Activated CD8-positive, alpha-beta T cell treated with anti-CD3 and anti-CD28 coated beads, Interleukin-2, amount 10 ng/mL, durations not matched to agents 7 days and 5 days (primary cell): ENCODE measurements at places on chromosomes 7 and 10. TPM values are rescaled to one million over a fixed set of nuclear protein-coding genes. Genes with fewer than 3 reads are reported as not detected.
A peak's percentile ranks its signal among the peaks of the same experiment; 100 is the strongest.

DNA sequence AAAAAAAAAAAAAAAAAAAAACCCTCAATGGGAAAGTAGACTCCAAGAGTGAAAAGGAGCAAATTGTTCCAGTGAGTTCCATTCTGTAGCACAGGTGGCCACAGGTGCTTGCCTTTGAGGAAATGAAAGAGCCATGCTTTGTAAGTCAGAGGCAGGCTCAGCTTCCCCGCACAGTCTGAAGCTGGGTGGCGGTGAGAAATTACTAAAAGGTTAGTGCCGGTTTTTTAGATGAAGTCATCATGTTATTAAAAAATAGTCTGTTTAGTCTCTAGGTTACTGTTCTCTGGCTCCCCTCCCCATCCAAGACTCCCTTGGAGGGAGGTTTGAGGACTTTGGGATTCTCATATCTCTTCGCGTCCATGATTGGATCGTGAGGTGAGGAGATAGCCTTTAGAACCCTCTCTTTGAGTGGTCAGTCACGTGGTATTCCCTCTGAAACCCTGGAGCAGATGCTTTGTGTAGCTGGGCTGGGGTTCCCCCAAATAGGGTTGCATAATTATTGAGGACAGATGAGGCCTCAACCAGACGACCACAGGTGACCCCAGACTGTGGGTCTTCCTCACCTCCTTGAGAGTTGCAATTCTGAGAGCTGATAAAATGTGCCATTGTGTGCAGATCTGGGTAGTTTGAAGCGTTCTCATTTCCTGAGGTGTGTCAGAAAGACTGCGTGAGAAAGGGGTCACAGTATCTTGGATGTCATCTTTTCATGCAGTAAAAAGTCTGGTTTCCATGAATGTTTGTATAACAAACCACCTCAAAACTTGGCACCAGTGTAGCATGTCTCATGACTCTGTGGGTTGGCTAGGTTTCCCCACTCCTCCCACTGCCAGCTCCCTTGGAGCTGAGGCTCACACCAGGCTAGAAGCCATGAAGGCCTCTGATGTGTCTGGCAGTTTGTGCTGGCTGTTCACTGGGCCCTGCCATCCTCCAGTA lies 27.1 kb downstream of the OGDH start:
- H3K4me3 ChIP-seq = no peak overlapping the region
- peaks cover 94% of the 10 kb centered on the region for H3K4me1 ChIP-seq
- H3K27ac ChIP-seq = peak overlapping the region; percentile 89

DNA sequence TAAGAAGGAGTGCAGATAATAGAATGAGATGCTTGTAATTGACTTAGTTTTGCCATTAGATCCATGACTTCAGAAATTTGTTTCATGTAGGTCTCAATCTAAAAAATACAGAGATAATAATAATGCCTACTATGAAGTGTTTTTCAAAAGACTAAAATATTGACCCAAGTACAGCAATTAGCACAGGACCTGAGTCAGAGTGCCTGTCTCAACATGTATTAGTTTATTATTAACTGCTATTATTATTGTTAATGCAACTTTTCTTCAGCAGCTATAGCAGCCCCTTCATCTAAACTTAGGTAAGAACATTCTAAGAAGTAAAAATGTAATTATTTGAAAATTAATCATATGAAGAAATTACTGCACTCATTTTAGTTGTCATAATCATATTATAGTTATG lies 82.9 kb upstream of the HGF start:
- H3K27me3 ChIP-seq = no peaks in the 10 kb centered on the region
- DNase-seq = no peak
- no peak overlapping the region for H3K27ac ChIP-seq
- no peaks in the 10 kb centered on the region for H3K4me1 ChIP-seq
- no peaks in the 10 kb centered on the region for H3K36me3 ChIP-seq

DNA sequence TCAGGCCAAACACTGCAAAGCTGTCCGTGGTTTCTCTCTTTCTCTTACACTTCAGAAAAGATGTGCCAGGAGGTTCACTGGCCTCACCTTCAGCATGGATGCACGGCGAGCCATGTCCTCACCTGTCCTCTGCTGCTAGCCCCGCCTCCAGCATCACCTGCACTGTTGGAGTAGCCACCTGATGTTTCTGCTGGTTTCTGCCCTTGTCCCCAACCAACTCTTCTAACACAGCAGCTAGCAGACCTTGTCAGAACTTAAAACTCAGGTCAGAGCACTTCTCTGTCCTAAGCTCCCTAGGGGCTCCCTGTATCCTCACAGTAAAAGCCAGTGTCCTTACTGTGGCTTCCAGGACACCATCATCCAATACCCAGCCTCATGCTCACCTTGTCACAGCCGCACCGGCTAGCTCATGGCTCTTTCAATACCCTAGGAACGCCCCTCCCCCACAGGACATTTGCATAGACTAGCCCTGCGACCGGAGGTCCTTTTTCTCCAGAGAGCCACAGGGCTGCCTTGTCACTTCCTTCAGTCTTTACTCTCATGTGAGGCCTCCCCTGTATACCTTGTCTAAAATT lies 15.2 kb downstream of the PALD1 start:
- no peaks in the 10 kb centered on the region for H3K27me3 ChIP-seq
- no peaks in the 10 kb centered on the region for H3K36me3 ChIP-seq
- peak; percentile 68 for DNase-seq
- peak overlapping the region; percentile 83 for H3K27ac ChIP-seq

- no peak overlapping the region for H3K4me3 ChIP-seq
- H3K36me3 ChIP-seq = no peaks in the 10 kb centered on the region
- no peak for DNase-seq
- no peak overlapping the region for H3K27ac ChIP-seq
- H3K4me1 ChIP-seq = no peaks in the 10 kb centered on the region
These were observed 39.4 kb downstream of the SLC16A9 start for GRCh38 chr10:59670269-59670668.

- H3K36me3 ChIP-seq = no peaks in the 10 kb centered on the region
- H3K27ac ChIP-seq = no peak overlapping the region
- H3K4me3 ChIP-seq = no peak overlapping the region
- no peak for DNase-seq
These were observed 168.8 kb downstream of the RNF216 start for GRCh38 chr7:5612695-5613094.

DNA sequence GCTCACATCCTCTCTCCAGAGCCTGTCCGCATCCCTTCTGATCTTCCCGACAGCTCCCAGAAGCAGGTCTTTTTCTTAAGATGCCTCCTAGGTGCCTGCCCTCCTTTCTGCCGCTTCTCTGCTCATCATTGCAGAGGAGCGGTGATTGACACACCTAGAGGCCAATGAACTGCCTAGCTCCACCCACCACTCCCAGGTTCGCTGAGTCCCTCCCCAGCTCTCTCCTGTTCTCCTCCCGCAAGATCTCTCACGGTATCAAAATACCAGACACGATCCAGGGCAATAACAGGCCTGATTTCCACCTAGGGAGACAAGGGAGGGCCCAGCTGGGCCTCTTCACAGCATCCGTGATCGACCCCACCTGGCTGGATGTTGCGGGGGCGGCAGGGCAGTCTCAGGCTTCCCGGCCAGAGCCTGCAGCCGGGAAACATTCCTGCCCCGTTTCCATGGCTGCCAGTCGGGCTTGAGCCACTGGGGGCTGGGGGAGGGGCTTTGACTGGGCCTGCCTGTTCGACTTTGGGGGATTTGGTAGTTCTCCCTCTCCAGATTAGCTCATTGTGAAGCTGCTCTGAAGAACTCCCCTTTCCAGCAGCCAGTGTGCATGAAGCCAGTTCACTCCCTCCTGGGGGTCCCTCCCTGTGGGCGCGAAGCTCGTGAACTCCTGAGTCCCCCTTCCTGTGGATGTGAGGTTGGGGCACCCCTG lies 373.5 kb downstream of the RPS24 start:
- H3K27ac ChIP-seq = no peak overlapping the region
- H3K27me3 ChIP-seq = peaks cover 11% of the 10 kb centered on the region
- H3K36me3 ChIP-seq = no peaks in the 10 kb centered on the region
- peak overlapping the region; percentile 6 for H3K4me3 ChIP-seq
- H3K4me1 ChIP-seq = peaks cover 9% of the 10 kb centered on the region

DNA sequence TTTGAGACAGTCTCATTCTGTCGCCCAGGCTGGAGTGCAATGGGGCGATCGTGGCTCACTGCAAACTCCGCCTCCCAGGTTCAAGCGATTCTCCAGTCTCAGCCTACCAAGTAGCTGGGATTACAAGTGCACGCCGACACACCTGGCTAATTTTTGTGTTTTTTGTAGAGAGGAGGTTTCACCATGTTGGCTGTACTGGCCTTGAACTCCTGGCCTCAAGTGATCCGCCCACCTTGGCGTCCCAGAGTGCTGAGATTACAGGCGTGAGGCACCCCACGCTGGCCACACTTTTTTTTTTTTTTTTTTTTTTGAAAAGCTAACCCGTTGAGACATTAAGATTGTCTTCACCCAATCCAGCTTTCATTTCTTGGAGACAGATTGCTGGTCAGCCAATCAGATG lies 2.1 kb downstream of the ZNF273 start:
- DNase-seq = no peak
- H3K4me1 ChIP-seq = peaks cover 49% of the 10 kb centered on the region
- H3K27me3 ChIP-seq = no peaks in the 10 kb centered on the region
- H3K27ac ChIP-seq = no peak overlapping the region
- no peak overlapping the region for H3K4me3 ChIP-seq

DNA sequence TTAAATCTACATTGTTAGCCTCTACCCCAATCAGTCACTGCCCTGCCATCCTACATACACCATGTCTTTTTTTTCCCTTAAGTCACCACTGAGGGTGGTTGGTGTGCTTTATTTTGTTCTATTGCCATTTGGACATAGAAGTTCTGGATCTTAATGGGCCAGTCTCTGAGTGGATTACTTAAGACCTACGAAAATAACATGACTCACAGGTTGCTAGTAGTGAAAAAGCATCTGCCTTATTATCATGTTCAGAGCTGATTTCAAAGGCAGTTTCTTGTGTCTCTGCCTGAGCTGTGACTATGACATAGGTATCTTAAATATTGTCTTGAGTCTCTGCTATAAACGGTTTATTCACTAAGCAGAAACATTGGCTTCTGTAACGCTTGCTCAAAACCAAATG lies 410.8 kb downstream of the MDFIC start:
- H3K27ac ChIP-seq = no peak overlapping the region
- H3K36me3 ChIP-seq = no peaks in the 10 kb centered on the region
- no peaks in the 10 kb centered on the region for H3K27me3 ChIP-seq
- no peaks in the 10 kb centered on the region for H3K4me1 ChIP-seq

DNA sequence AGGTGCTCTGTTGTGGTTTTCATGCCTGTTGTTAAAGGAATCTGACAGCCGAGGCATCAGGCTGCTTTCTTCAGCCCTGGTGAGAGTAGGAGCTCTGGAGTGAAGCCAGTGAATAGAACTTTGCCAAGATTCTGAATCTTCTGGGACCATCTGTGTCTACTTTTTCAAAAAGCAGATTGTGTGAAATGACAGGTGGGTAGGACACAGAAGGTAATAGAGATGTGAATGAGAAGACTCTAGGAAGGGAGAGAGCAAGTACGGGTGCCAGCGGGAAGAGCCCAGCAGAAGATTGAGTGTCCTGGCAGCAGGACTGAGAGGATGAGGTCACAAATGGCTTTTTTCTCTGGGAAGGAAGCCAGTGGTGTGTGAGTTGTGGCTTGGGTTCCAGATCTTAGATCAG lies 429.2 kb downstream of the SDK1 start:
- no peaks in the 10 kb centered on the region for H3K4me1 ChIP-seq
- no peak for DNase-seq
- no peaks in the 10 kb centered on the region for H3K27me3 ChIP-seq
- no peaks in the 10 kb centered on the region for H3K36me3 ChIP-seq

The ZPBP gene
- not detected for total RNA-seq

GRCh38 chr7:29946428-29947186 lies 43.0 kb downstream of the SCRN1 start:
- H3K4me1 ChIP-seq = peaks cover 4% of the 10 kb centered on the region
- no peak for DNase-seq
- peaks cover 10% of the 10 kb centered on the region for H3K36me3 ChIP-seq
- no peak overlapping the region for H3K4me3 ChIP-seq

DNA sequence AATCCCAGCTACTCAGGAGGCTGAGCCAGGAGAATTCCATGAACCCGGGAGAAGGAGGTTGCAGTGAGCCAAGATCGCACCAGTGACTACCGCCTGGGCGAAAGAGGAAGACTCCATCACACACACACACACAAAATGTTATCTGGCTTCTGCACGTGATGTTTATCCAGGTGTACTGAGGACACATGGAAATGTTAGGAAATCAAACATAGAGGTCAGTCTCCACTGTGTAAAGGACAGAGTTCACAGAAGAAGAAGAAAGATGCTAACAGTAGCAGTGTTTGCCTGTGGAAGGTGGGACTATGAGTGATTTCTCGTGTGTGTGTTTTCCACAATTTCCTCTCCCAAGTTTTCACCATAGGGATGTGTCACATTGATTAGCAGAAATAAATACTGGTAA lies 256.9 kb downstream of the ELMO1 start:
- no peak overlapping the region for H3K27ac ChIP-seq
- H3K4me3 ChIP-seq = no peak overlapping the region
- no peak for DNase-seq
- H3K27me3 ChIP-seq = no peaks in the 10 kb centered on the region
- peaks cover 9% of the 10 kb centered on the region for H3K36me3 ChIP-seq
- peaks cover 11% of the 10 kb centered on the region for H3K4me1 ChIP-seq

DNA sequence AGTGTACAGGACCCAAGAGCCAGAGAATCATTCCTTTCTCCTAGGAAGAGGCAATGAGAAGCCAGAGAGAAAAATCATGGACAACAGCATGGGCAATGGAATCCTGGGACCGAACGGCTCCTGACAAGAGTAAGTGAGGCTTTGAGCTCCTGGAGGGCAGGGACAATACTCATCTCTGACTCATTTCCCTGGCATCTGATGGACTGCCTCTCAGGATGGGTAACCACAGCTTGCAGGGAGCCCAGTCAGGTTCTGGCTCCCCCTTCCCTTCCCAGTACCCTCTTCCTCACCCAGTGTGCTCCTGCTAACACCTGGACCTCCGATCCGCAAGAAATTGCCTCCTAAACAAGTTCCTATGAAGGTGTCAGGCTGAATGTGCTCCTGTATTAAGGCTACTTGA lies 51.2 kb upstream of the SORCS3 start:
- H3K27ac ChIP-seq = no peak overlapping the region
- no peak for DNase-seq
- H3K27me3 ChIP-seq = peaks cover 5% of the 10 kb centered on the region
- peaks cover 7% of the 10 kb centered on the region for H3K4me1 ChIP-seq
- H3K36me3 ChIP-seq = no peaks in the 10 kb centered on the region
- H3K4me3 ChIP-seq = no peak overlapping the region

GRCh38 chr10:132392811-132393694 lies 3.9 kb upstream of the PWWP2B start:
- H3K36me3 ChIP-seq = no peaks in the 10 kb centered on the region
- H3K4me1 ChIP-seq = peaks cover 11% of the 10 kb centered on the region

DNA sequence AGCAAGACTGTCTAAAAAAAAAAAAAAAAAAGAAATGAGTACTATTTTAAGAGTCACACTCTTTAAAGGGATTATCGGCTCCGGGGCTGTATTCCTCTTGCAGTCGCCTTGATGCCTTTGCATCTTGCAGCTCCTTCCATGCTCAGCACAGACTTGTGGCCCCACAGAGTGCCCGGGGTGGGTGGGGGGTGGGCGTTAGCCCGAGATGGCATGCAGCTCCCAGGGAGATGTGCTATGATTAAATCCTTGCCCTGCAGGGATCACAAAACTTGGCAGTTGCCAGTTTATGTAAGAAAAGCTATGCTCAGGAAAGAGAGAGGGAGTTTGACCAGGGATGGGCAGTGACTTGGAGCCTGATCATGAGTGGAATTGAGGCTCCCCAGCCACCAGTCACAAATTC lies 81.9 kb downstream of the CCDC3 start:
- no peak for DNase-seq
- H3K27me3 ChIP-seq = peaks cover 6% of the 10 kb centered on the region
- H3K36me3 ChIP-seq = no peaks in the 10 kb centered on the region
- H3K4me3 ChIP-seq = no peak overlapping the region
- no peak overlapping the region for H3K27ac ChIP-seq
